ENCODE measurements at places on chromosomes 1 and 21.

- no peak for DNase-seq
Observed at GRCh38 chr1:109691759-109692158, 4.1 kb downstream of the GSTM1 start.

GRCh38 chr21:33844104-33844889 lies 71.3 kb downstream of the ATP5PO start:
- no peak for DNase-seq

DNA sequence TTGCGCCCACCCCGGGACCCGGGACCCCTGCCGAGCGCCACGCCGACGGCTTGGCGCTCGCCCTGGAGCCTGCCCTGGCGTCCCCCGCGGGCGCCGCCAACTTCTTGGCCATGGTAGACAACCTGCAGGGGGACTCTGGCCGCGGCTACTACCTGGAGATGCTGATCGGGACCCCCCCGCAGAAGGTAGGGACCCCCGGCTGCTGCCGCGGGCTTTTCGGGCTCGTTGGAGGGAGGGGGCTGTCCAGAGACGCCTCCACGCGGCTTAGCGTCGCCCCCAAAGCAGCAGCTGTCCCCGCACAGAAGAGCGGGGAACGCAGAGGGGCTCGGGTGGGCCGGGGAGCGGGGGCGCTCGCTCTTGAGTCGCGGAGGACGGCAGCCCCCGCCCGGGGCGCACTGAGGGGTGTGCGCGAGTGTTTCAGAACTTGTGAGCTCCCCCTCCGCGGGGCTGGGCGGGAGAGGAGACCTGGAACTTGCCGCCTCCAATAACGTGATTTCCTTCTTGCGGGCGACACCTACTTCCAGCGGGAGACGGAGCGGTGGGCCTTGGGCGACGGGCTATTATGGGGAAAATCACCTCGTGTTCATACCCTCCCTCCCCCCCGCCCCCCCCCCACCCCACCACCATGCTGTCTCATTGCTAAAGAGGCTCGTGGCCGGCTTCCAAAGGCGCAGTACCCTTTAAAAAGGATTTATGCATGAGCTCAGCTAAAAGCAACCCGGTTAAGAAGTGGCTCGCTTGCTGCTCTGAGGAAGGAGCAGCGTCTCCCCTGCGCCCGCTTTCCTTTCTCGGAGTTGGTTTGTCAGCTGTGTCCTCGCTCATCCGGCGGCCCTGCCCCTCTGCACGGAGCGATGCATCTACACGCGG lies 664 bp downstream of the BACE2 start:
- peak; percentile 56 for DNase-seq

DNA sequence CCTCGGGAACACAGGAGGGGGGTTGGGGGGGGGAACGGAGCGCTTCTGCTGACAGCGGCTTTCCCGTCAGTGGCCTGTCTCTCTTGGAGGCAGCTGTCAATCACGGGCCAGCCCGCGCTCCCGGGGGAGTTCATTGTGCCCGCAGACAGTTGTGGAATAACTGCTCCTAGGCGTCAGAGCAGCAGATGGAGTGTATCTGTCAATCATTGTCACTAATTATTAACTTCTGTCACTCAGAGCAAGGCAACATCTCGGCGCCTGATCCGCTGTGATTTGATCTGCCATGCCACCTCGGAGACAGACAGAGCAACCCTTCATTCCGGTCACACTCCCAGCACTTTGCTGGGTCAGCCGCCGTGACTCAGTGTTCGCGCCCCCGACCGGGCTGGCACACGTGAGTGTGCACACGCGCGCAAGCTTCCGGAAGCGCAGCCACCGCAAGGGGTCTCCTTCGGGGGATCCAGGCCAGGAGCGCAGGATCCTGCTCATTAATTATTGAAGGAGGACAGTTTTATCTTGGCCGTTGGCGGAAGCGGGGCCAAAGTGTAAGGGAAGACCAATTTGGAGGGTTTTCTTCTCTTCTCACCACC lies 75.8 kb downstream of the RRAGC start:
- no peak for DNase-seq

GRCh38 chr1:159687511-159687910 lies 26.9 kb downstream of the CRP start:
- DNase-seq: no peak

- no peak for DNase-seq
Observed at GRCh38 chr1:90291431-90292216, 296.7 kb downstream of the ZNF326 start.

Measured in DMS79 (cell line).